Activated CD8-positive, alpha-beta memory T cell treated with anti-CD3 and anti-CD28 coated beads for 1 hour (primary cell): ENCODE measurements at places on chromosomes 1 and 21.

- no peak for DNase-seq
Measured at GRCh38 chr1:100249155-100249536, 488 bp downstream of the DBT start.

DNA sequence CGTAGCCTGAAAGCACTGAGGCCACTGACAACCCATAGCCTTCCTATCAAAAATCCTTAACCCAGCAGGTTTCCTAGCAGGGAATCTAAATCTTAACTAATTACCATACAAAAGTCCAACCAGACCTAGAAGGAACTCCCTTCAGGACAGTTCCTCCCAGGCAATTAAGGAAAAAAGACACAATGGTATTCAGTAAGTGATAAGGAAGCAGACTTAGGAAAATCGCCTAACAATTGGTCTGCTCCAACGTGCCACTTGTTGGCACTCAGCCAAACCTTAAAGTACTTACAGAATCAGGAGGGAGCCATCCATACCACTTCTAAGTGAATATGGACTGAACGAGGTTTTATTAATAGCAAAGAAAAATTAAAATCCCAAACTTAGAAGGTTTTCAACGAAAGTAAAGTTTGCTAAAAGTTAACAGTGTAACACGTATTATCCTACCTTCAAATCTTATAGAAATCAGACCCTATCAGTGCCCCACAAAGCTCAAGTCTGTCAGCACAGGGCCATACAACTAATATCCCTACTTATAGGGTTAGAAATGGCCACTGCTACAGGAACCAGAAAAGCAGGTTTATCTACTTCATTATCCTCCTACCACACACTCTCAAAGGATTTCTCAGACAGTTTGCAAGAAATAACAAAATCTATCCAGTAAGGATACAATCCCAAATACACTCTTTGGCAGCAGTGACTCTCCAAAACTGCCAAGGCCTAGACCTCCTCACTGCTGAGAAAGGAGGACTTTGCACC, 29.0 kb downstream of the SPATA6 start:
- no peak for DNase-seq

- no peak for DNase-seq
Measured at GRCh38 chr1:157429601-157430240, 122.6 kb downstream of the FCRL5 start.

DNA sequence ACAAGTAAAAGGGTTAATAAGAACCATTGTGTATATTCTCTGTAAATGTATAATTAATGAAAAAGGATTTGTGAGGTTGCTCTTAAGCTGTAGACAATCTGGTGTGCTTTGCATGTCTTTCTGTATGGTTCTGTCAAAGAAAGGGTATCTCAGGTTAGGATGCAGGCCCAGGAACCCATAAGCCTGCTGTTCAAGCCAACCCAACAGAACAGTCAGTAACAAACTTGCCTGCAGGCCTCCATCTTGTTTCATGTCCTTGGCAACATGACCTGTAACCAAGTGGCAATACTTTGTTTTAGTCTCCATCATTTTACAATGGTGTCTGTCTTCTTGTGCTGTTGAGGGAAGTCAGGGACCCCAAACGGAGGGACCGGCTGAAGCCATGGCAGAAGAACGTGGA, 29.2 kb downstream of the CBR1 start:
- no peak for DNase-seq

- DNase-seq, result no peak
Measured at GRCh38 chr1:218982482-218982881, 191.2 kb upstream of the LYPLAL1 start.

- no peak for DNase-seq
Measured at GRCh38 chr21:45073301-45074047, 906 bp upstream of the ADARB1 start.

GRCh38 chr21:45959779-45960390, 21.7 kb upstream of the COL6A1 start:
- no peak for DNase-seq

DNA sequence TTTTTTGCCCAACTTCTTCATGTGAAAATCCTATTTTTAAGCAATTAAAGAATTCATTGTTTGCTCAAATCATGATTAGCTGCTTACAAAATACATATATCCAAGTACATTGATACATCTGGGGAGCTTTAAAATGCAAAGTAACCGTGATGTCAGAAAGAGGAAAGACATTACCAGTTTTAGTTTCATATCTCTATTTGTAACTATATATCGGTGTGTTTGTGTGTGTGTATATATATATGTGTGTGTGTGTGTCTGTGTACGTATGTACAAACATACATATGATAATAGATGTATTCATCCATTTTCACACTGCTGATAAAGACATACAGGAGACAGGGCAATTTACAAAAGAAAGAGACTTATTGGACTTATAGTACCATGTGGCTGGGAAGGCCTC, 310.1 kb downstream of the DPYD start:
- no peak for DNase-seq

- DNase-seq, result no peak
Measured at GRCh38 chr1:12196641-12197482, 30.1 kb downstream of the TNFRSF1B start.

- no peak for DNase-seq
Measured at GRCh38 chr1:154703170-154703569, 95.2 kb upstream of the ADAR start.

GRCh38 chr1:203354246-203354645, 3.3 kb upstream of the FMOD start:
- no peak for DNase-seq

DNA sequence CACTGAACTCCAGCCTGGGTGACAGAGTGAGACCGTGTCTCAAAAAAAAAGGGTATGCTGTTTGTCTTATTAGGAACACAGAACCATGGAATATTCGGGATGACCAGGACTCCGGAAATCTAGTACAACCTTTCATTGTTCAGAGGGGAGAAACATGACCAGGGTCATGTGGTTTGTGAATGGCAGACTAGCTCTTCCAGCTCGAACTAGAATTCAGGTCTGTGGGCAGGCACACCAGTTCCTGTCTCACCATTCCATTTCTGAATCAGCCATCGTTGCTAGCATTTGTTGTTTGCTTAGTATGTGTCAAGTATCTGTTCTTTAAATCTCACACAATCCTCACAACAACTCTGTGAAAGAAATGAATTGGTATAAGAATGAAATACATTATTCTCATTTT, 50.9 kb downstream of the MDM4 start:
- no peak for DNase-seq

DNA sequence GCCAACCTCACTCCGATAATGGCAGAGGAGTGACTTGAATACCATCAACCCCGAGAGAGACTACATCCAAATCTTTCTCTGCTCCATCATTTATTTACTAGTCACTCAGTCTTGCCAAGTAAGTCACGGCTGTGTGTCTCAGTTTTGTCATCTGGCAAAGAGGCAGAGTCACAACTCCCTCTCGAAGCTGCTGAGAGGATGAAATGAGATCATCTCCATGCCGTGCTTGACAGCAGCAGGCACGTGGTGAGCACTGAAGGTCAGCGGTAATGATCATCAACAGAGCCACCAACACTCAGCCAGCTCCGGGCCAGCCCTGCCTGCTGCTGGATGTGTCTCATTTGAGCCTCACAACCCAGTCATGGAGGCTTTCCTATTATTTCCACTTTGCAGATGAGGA, 19.9 kb downstream of the ALDH4A1 start:
- no peak for DNase-seq

GRCh38 chr1:5651964-5652821, 340.0 kb downstream of the NPHP4 start:
- no peak for DNase-seq

DNA sequence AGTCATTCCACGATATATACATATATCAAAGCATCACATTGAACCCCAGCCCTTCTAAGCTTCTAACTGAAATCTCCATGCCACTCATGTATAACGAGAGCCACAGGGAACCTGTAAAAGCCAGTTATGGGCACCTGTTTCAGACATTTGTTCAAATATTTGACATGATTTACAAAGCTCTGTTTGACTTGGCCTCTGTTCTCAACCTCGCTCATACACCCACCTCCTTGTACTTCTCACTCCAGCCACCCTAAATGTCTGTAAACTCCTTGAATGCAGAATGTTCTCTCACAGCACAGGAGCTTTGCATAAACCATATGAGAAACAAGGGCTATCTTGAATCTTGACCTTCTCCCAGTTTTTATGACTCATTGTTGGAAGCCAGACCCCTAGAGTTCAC, 36.9 kb upstream of the CD2 start:
- no peak for DNase-seq

GRCh38 chr1:100009458-100009857, 39.7 kb downstream of the SLC35A3 start:
- DNase-seq, result no peak

DNA sequence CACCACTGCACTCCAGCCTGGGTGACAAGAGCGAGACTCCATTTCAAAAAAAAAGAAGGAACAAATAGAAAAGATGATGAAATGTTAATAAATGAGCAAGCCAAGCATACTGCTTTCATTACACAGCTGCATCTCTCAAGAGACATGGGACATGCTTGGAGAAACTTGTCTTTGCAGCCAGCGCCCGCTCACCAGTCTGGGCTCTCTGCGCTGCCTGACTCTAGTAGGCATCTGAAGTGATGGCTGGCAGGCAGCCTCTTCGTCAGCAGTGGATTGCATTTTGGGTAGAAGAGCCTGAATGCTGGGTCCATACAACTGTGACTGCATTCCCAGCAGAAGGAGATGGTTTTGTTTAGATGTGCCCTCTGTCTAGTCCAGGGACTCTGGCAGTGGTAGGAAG, 48.0 kb downstream of the IL6R start:
- no peak for DNase-seq

DNA sequence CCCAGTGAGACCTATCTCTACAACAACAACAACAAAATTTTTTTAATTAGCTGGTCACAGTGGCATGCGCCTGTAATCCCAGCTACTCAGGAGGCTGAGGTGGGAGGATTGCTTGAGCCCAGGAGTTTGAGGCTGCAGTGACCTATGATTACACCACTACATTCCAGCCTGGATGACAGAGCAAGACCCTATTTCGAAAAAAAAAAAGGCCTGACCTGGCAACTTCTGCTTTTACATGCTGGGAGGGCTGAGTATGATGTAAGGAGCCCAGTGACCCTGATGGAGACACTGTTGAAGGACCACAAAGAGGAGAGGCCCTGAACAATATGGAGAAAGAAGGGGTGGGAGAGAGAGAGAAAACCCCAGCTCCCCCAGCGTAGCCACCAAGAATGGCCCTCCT, 9.2 kb upstream of the VPS26C start:
- no peak for DNase-seq

DNA sequence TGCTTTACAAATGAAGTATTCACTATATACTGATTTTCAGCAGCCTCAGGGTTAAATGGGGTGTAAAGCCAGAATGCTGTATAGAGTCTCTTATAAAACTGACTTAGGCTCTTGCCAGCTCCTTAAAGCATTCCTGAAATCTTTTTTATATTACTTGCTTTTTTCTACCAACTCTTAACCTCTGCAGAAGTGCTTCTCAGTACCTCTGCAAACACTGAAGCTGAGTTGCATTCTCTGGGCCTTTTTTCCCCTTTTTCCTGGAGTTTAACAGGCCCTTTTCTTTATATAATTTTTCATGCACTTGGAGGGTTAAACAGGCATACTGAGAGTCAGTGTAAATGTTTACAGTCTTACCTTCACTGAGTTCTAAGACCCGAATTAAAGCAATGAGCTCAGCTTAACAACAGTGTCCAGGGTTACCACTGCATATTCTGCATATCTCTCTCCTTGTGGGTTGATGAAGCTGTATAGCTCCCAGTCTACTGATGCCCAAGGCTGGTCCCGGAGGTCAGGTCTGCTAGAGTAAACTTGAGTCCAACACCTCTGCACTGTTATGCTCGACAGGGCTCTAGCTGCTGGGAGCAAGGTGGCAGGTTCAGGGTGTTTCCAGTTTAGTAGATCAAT, 40.9 kb upstream of the CFAP126 start:
- no peak for DNase-seq

DNA sequence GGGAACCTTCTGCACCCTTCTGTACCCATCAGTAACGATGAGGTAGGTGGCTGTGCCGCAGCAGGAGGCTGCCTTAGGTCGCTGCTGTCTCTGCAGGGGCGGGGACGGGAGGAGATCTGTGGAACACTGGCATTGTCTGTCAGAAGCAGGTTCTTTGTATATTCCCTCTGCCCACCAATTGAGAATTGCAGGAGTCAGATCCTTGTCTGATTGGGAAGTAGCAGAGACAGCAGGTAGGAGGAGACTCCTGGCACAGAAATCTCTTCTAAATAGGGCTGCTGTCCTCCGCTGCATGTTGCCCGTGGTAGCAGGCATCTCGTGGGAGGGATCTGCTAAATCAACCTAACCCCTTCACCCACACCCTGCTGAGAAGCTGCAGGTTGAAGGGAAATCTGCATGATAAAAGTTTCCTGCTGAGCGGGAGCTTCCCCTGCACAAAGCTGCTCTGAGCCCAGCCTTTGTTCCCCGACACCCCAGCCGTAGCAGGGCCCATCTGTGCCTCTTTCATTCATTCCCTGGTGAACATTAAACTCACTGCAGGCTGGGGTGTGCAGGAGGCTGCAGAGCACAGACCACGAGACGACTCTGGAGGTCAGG, 15.9 kb downstream of the SARS1 start:
- no peak for DNase-seq

DNA sequence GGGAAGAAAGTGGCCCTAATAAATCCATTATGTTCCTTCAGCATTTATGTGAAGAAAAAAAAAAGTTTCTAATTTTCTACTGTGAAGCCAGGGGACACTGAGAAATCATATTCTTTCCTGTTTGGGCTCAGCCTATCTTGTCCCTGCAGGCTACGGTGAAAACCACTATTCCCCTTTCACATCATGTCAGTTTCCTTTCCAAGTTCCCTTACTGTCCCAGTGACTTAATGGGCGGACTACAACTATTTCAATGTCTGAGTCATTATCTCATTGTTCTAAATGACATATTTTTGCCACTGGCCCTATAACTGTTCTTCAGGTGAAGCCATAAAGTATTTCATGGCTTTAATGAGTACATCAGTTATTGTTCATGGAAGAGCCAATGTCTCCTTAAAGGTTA, 71.3 kb upstream of the BEND5 start:
- no peak for DNase-seq

GRCh38 chr1:213820362-213821149, 167.2 kb upstream of the PROX1 start:
- DNase-seq, result no peak

DNA sequence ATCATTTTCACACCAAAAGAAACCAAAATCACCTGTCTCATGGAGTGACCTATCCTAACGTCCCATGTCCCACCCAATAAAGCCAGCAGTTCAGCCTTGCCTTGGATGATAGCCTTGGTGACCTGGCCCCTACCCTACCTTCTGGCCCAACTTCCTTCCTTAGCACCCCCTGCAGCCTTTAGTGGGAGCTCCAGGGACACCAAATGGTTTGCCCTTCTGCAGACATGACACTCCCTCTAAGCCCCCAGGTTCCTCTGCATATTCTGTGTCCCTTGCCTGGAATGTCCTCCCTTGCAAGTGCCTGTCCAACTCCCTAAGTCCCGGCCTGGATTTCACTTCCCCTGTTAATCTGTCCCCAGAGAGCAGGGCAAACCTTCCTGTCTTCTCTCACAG, 2.2 kb downstream of the SLFNL1 start:
- DNase-seq, result no peak

GRCh38 chr1:113891631-113892220, 4.3 kb upstream of the BCL2L15 start:
- DNase-seq, result no peak
